ENCODE measurements at places on chromosomes 12 and 14. TPM values are rescaled to one million over a fixed set of nuclear protein-coding genes. Genes with fewer than 3 reads are reported as not detected.

Gene BDKRB1
- not detected for total RNA-seq

Gene KCNMB4
- 0.76 TPM for total RNA-seq

Gene KRT5
- total RNA-seq: not detected

Gene IKZF4
- 20.0 TPM for total RNA-seq

Gene KIF21A
- total RNA-seq: 15.9 TPM

Gene ATXN3
- total RNA-seq: 31.5 TPM

Gene METAP2
- total RNA-seq: 60.1 TPM

Gene BLOC1S1
- total RNA-seq: 152 TPM

Gene RND1
- total RNA-seq: 1.2 TPM

Gene ZNF740
- 50.3 TPM for total RNA-seq

Gene NELL2
- 81.6 TPM for total RNA-seq

Gene ADSS1
- total RNA-seq: 0.96 TPM

Gene SIX4
- not detected for total RNA-seq

Gene GUCY2C
- total RNA-seq: not detected

Gene TMEM229B
- 15.2 TPM for total RNA-seq

Gene ZNF385A
- 0.35 TPM for total RNA-seq

Gene TSHR
- 5.0 TPM for total RNA-seq

Gene TTC9
- 15.7 TPM for total RNA-seq

Gene BCL7A
- total RNA-seq: 9.7 TPM

Gene KRT82
- total RNA-seq: not detected

Gene FAIM2
- total RNA-seq: 0.05 TPM

Gene ZDHHC22
- not detected for total RNA-seq

Gene MUCL1
- not detected for total RNA-seq

Gene APOLD1
- 9.0 TPM for total RNA-seq

Gene CFAP54
- 0.29 TPM for total RNA-seq

Gene STK38L
- 17.6 TPM for total RNA-seq

Gene APOF
- total RNA-seq: not detected

Gene GPR132
- 46.9 TPM for total RNA-seq

Gene IFNG-AS1
- total RNA-seq: 0.71 TPM

Gene SMIM41
- total RNA-seq: 0.15 TPM

Gene MYH6
- not detected for total RNA-seq

Gene CLEC9A
- not detected for total RNA-seq

Gene LIN52
- total RNA-seq: 12.9 TPM

Gene PRIMA1
- not detected for total RNA-seq

Gene RERG
- total RNA-seq: not detected

Gene FOXA1
- total RNA-seq: not detected

Measured in activated naive CD4-positive, alpha-beta T cell treated with anti-CD3 and anti-CD28 coated beads, Interleukin-2, amount 10 ng/mL, durations not matched to agents 5 hours and 36 hours (primary cell).